ENCODE measurements at places on chromosomes 4 and X. TPM values are rescaled to one million over a fixed set of nuclear protein-coding genes. Genes with fewer than 3 reads are reported as not detected.

The PRR32 gene
- not detected for total RNA-seq

The ZNF718 gene
- 6.4 TPM for total RNA-seq

The CRMP1 gene
- total RNA-seq = 0.58 TPM

The CLNK gene
- 0.60 TPM for total RNA-seq

GRCh38 chr4:90943311-90943710, 816.1 kb downstream of the CCSER1 start:
- DNase-seq = no peak

DNA sequence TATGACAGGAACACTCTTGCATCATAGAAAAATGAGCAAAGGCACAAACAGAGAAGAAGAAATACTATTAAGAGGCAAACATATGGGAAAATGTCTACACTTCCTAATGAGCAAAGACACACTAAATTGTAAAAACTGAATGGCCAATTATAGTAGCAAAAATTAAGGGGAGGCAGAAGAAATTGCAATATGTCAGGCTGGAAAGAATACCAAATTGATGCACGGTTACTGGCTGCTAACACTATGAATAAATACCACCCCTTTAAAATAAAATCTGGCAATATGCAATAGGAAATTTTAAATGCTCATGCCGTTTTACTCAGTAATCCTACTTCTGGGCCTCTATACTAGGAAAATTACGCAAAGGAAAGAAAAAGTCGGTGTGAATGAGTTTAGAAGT, 16.0 kb upstream of the PIN4 start:
- no peak for DNase-seq

Measured in mucosa of descending colon (tissue), 3 donors.